ENCODE measurements at places on chromosomes 6 and 20. TPM values are rescaled to one million over a fixed set of nuclear protein-coding genes. Genes with fewer than 3 reads are reported as not detected.
A peak's percentile ranks its signal among the peaks of the same experiment; 100 is the strongest.

The FAM83D gene
- total RNA-seq, result 67.0 TPM

The TRIM26 gene
- 48.3 TPM for total RNA-seq

The BMP5 gene
- 0.08 TPM for total RNA-seq

The HDGFL1 gene
- not detected for total RNA-seq

The F13A1 gene
- total RNA-seq, result 2.8 TPM

The NCOA6 gene
- 23.1 TPM for total RNA-seq

The RIPOR3 gene
- total RNA-seq, result 1.2 TPM

The KIF25 gene
- not detected for total RNA-seq

DNA sequence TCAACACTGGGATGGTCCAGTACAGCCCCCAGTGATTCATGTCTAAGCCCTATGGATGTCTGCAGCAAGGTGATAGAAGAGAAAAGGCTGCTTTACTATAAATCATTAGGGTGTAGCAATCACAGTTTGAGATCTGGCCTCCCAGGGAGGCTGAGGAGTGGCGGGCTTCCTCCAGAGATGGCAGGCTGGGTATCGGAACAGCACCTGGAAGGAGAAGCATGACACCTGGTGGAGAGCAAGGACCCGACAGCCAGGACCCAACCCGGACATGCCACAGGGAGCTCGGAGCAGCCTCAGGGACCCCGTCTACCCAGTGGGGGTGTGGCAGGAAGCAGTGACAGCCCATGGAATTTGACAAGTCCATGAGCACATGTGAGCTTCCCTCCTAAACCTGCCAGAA is 114.8 kb upstream of the CD93 start:
- peak; percentile 93 for ATAC-seq

DNA sequence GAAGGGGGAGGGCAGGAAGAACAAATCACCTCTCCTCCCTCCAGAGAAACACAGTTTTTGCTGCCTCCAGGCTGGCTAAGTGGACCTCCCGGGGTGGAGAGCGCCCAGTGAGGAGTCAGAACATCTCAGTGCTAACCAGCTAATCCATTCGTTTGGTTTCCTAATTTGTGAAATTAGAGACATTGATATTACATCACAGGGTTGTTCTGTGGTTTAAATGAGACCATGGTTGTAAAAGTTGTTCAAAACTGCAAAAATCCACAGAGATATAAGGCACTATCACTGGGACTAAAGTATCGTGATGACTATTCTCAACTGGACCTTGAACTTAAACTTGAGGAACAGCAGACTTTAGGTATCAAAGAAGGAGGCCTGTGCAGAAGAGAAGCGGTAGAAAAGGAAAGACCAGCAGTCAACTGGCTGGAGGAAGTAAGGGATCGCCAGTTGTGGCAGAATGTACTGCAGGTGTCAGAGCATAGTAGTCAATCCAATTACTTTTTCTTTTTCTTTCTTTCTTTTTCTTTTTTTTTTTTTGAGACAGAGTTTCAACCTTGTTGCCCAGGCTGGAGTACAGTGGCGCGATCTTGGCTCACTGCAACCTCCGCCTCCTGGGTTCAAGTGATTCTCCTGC is 33.9 kb downstream of the RIPOR2 start:
- ATAC-seq, result no peak

DNA sequence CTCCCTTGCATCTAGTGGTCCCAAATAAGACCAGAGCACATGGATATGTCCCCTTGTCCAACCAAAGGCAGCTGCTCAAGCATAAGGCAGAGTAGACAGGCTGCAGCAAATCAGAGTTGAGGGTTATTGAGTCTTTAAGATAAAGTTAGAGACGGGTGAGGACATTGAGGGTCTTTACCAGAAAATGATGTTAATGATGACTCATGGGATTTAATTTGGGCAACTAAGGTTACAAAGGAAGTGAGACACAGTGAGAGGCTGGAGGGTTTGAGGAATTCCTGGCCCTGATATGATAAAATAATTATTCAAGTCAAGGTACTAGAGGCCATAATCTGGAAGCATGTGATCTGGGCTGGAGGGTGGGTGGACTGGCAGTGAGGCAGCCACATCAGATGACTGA is 133.6 kb downstream of the ALDH8A1 start:
- no peak for ATAC-seq

GRCh38 chr20:6135347-6135746 is 12.5 kb upstream of the FERMT1 start:
- ATAC-seq, result no peak

DNA sequence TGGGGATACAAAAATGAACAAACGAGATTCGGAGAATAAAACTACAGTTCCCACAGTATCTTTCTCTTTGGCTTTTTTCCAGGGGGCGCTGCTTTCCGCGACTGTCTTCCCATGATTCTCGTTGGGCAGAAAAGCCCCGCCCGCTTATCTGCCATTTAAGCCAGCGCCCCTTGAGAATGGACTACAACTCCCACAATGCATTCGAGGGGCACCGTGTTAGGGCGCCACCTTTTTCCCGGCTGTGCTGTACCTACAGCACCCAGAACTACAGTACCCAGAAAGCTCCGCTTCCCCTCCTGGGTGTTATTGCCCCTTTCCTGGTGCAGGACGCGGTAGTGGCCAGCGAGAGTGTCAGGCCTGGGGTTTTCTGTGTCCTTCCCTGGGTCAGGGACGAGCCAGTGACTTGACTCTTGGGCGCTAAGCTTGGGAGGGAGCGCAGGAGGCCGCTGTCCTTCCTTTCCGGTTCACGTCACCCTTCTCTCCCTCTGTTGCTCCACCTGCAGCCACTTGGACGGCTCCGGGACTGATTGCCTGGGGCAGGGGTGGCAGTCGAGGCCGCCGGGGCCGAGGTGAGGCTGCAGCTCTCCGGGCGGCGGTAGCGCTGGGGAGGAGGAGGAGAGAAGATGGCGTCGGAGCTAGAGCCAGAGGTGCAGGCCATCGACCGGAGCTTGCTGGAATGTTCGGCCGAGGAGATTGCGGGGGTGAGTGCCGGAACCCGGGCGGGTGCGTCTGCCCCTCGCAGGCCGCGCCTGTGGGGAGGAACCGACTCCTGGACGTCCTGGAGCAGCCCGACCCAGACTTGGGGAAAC is at the start of gene UBR2:
UBR2 (plus strand) TSS at position 333 of the 809 bp plus-strand sequence; CDS start at position 624, 291 bp downstream.
- peak; percentile 97 for ATAC-seq

DNA sequence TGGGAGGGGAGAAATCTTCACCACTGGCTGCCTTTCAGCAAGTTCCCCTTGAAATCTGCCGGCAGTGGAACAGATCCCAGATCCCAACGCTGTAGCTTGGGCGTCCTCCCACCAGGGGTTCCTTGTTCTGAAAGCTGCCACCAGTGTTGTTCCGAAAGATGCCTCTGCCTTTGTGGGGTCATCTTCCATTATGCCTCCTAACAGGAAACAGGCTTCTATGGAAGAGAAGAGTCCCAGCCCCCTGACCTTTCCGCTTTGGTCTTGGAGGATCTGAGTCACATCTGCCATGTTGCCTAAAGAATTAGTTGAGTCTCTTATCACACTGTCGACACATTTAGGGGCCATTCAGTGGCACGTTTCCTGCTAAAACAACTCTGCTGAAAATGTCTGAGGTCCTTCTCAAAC is 57.5 kb upstream of the NFATC2 start:
- ATAC-seq, result no peak

GRCh38 chr6:148689168-148689567 is 57.7 kb upstream of the UST start:
- ATAC-seq, result no peak

- ATAC-seq, result no peak
Measured at GRCh38 chr6:136860043-136860442, 37.7 kb downstream of the PEX7 start.

DNA sequence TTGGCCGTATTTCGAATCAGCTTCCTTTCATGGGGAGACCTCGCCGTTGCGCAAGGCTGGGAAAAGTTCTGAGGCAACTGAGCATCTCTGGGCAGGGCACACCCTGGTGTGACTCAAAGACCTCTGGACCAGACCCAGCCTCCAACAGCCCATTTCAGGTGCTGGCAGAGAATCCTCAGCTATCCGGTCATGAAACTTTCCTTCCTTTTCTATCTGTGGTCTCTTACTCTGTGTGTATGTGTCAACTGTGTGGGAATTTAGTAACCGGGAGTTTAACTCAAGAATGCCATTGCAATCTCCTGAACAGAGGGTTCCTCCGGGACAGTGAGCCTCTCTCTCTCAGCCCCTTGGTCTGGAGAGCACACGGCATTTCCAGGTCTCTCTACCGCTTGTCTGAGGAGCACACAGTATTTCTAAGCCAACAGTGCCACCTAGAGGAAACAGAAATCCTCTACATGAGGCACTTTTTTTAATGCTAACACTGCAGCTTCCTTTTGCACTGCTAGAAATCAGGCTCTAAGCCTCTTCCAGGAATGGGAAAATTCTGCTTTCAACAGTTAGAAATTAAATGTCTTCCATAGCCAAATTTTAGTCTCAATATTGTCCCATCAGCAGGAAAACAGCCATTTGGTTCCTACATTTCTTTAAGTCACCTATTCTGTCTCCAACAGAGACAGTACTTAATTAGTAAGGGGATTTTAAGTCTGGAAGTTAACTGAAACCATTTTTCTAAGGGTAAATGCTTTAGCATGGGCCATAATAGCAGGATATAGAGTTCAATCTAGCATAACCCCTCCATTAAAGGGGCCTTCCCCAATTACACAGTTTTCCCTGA is 32.7 kb downstream of the PLN start:
- ATAC-seq, result peak; percentile 84

- ATAC-seq, result no peak
Measured at GRCh38 chr6:63492476-63492875, 79.8 kb upstream of the LOC128125822 start.

DNA sequence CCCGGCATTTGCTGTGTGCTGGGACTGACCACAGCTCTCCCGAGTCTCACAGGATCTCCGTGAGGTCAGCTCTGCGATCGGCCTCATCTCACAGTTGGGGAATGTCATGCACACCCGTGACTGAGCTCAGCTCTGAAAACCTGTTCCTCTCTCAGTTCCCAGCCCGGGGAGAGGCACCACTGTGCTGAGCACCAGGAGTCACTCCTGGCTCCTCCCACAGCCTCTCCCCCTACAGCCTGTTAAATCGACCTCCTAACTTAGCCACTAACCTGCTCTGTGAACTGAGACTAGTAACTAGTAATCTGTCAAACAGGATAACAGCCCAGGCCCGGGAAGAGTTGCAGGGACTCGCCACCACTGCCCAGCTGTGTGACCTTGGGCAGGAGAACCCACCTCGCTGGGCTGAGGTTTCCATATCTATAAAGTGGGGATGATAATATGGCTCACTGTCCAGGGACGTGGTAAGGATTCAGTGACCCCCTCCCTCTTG is 20.1 kb upstream of the NOL4L start:
- ATAC-seq, result no peak

DNA sequence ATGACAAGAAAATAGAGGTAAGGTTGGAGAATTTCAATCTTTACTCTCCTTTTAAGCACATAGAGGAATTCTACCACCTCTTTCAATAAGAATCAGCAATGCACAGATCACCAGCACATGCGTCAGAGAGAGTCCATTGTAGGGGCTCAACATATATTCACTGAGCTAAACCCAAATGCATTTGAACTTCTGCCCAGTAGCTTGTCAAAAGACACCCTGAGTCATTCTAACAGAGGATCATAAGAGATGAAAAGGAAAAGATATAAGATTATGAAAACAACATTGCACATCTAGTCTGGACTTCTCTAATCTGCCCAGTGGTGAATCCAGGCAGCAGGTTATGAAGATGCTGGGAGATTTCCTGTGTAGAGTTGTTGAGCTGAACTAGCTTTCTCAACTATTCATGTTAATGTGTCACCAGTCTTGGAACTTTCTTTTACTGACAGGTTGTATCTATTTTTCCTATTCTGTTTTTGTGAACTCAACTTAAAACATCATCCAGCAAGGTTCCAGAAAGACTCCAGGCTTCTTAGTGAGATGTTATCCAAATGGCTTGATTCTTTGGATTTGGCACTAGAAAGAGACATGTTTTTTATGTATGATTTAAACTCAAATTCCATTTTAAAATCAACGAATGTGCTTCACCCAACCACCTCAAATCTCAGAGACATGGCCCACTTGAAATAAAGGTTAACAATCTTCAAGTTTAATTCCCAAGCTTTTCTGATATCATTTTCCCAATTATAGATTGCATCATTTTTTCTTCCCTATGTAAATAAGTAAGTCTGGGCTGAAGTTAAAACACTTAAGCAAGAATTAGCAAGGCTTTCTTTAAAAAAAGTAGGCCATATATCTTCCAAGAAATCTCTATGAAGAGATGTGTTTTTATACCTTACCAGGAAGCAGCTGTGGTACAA is 89.3 kb downstream of the TSHZ2 start:
- no peak for ATAC-seq

DNA sequence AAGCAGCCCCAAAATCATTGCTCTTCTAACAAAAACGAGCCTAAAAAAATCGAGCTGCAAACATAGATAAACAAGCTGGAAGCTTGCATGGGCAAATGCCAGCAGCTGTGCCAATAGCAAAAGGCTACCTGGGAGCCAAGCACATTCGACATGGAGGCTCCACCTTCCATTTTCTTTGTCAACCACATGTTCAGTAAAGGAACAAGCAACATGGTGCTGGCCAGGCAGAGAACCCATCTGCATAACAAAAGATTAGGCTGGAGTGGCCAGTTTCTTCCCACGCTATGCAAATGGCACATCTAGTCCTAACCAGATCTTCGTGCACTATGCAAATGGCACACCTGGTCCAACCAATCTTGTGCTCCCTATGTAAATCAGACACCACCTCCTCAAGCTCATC is 110.5 kb downstream of the KIF16B start:
- ATAC-seq, result no peak

DNA sequence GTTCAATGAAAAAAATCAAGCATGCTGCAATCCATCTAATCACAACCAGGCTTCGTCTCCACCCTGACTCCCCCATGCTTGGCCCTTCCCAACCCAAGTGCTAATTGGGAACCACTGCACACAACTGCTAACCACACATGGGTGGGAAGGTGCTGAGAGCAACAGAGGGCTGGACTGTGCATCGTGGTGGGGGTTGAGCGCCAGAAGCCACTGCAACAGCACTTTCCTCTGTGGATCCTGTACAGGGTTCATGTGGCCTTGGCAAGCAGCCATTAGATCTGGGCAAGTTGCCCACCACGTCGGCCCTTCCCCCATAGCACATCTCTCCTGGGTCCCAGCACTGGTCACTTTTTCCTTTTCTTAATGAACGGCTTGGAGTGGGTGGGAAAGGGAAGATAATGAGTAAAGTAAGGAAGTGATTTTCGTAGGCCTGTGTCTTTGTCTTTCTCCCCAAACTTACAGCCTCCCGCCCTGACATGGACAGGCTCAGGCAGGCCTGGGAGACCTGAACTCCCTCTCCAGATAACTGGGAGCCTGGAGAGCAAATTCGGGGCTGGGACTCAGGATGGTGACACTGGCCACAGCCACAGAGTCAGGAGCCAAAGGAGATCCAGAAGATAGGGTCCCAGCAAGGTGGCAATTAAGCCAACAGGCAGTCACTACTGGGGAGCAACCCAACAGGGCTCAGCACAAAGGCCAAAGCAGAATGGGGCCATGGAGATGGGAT is 34.4 kb upstream of the MRPS10 start:
- ATAC-seq, result no peak

DNA sequence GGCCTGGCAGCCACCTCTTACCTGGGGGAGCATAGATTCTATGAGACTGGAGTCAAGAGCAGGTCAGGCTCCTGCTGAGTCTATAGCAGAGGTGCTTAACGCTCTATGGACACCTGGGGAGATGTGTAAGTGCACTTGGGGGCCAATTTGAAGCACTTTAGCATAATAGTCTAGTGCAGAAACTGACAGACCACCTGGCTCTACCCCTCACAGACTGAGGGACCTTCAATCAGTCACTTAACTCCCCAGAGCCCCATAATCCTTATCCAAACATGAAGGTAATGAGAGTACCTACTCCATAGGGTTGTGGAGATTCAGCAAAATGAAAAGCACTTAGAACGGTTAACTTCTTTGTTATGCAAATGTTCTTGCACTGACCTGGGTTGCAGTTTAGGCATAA is 87.3 kb upstream of the SLC22A16 start:
- ATAC-seq, result no peak

- ATAC-seq, result no peak
Measured at GRCh38 chr6:122069932-122070331, 329.5 kb upstream of the HSF2 start.
